Dorsolateral prefrontal cortex (tissue), 122 donors: ENCODE measurements at places on chromosomes 12 and 14.

DNA sequence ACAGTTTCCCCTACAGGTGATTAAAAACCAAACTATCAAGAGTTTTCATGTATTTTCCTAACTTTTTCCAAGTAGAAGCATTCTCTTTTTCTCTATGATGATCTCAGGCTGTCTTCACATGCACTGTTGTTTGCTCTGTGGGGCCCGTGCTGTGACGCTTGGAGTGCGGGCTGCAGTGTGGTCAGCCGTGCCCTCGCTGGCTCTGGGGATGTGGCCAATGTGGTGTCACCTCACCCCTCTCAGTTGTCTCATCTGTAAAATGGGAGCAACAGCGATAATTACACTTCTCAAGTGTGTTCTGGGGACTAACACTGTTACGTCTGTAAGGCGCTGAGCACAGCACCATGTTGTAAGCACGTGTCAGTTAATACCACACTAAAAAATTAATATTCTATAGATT, 28.6 kb downstream of the DDX51 start:
- DNase-seq, result no peak

DNA sequence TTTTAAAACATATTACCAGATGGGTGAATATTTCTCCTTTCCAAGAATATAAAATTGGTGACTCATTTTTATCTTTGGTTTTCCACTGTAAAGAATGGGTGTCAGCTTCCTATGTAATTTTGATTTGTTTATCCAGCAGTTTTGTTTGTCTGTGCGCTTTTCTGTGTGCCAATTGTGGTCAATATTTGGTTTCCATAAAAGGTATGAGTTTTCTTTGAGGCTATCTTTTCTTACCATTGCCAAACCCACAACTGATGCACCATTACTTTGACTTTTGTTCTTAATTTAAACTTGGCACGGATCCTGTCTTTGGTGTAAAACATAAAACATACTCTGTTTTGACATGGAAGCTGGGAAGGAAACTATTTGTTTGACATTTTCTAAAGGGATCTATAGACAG, 78.8 kb upstream of the NAV3 start:
- no peak for DNase-seq

DNA sequence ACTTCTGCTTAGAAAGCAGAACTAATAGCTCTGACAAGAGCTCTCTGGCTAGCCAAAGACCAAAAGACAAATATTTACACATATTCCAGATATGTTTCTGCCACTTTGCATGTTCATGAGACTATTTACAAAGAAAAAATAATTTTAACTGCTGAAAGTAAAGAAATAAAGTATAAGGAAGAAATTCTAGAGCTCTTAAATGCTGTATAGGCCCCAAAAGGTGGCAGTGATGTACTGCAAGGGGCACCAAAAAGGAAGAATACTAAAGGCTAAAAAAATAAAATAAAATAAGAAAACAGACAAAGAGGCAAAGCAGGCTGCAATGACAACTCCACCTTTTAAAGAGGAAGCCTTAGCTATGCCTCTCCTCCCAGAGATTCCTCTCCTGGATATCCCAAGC, 23.0 kb downstream of the KLRK1 start:
- no peak for DNase-seq

DNA sequence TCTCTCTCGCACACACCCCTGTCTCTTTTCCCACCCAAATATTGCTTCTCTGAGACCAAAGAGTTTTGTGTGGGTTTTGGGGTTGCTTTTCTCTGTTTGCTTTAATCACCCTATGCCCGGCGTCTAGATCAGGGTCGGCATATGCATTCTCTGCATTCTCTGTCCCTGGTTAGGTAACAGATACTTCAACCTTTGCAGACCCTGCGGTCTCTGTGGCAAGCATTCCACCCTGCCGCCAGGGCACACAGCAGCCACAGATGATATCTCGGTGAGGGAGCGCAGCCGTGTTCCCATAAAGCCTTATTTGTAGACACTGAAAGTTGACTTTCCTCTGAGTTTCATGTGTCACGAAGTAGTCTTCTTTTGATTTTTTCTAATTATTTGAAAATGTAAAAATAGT, 110.4 kb upstream of the FZD10 start:
- DNase-seq, result no peak

- DNase-seq, result peak; percentile 37
Observed at GRCh38 chr14:31962920-31963319, 114.2 kb upstream of the ARHGAP5 start.

GRCh38 chr12:132998741-132999140, 12.6 kb downstream of the ZNF26 start:
- DNase-seq, result no peak

DNA sequence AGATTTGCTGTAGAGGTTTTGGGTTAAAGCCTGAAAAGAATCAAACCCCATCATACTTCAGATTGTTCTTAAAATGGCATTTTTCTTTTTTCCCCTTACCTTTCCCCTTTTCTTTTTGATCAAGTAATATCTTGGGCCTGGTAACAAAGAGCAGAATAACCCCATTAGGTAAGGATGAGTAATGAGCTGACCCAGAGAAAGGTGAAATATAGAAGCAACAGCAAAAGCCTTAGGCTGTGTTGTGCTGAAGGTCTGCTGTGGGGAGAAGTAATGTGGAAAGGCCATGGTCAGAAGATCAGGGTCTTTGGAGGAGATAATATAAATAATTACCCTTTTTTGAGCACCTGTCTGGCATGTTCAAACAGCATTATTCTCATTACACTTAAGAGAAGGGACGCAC, 42.3 kb downstream of the MIA2 start:
- DNase-seq, result no peak

- no peak for DNase-seq
Observed at GRCh38 chr12:105253866-105254513, 18.0 kb upstream of the APPL2 start.

- DNase-seq, result no peak
Observed at GRCh38 chr12:31967539-31967938, 8.3 kb downstream of the RESF1 start.

- DNase-seq, result no peak
Observed at GRCh38 chr12:48938805-48939204, 13.5 kb upstream of the FKBP11 start.

GRCh38 chr14:30193845-30194501, 266.3 kb upstream of the PRKD1 start:
- DNase-seq, result no peak

DNA sequence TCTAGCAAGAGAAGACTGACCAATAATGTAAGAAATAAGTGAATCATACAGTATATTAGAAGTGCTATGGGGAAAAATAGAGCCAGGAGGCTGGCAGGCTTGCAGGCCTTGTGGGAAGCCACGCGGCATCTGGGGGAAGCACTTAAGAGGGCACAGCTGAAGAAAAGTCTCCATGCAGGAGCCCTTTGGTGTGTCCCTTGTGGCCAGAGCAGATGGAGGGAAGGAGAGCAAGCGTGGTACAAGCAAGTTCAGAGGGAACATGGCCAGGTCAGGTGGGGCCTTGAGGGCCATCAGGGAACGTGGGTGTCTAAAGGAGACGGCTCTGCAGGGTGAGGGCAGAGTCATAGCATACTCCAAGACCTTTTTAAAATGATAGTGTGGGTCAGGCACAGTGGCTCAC, 51.7 kb downstream of the LRRC74A start:
- no peak for DNase-seq

- DNase-seq, result no peak
Observed at GRCh38 chr14:59688224-59689170, 111.9 kb upstream of the CCDC175 start.

DNA sequence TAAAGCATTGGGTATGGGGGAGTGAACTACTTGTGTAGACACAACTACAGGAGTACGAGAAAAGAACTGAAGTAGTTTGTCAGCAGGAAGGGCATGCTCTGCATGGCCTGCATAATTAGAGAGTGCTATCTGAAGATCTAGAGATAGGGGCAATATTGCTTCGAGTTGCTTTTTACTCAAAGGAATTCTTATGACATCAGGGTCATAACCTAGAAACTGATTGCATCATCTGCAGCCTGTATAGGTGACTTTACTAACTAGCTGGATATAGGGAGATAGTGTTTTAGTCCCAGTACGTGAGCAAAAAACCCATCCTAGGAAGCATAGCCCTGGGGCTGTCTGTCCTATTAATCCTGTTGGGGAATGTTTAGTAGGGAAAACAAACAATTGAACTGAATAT, 39.8 kb downstream of the TMTC3 start:
- no peak for DNase-seq

DNA sequence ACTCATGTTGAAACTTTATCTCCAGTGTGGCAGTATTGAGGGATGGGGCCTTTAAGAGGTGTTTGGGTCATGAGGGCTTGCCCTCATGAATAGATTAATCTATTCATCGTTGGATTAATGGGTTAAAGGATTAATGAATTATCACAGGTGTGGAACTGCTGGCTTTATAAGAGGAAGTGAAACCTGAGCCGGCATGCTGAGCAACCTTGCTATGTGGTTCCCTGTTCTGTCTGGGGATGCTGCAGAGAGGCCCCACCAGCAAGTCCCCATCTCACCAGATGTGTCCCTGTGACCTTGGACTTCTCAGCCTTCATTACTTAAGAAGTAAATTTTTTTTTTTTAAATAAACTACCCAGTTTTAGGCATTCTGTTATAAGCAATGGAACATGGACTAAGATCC, 109.6 kb downstream of the DYRK2 start:
- DNase-seq, result no peak

DNA sequence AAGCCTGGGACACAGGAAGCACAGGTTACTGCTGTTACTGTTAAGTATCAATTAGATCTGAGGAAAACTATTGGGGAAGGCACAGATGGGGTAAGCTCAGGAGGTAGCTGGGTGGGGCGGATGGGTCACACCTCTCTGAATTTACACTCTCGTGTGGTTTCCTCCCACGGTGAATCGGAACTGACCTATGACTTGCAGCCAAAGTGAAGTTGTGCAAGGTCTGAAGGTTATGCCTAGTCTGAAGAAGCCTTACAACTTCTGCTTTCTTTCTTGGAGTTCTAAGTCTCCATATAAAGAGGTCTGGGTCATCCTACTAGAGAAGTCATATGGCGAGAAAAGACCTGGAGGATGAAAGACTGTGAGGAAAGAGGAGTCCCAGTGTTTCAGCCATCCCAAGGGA, 25.6 kb upstream of the GPATCH2L start:
- DNase-seq, result no peak

GRCh38 chr12:65703176-65703575, 121.1 kb upstream of the HMGA2 start:
- no peak for DNase-seq

- no peak for DNase-seq
Observed at GRCh38 chr12:42118136-42118879, 26.4 kb downstream of the GXYLT1 start.

DNA sequence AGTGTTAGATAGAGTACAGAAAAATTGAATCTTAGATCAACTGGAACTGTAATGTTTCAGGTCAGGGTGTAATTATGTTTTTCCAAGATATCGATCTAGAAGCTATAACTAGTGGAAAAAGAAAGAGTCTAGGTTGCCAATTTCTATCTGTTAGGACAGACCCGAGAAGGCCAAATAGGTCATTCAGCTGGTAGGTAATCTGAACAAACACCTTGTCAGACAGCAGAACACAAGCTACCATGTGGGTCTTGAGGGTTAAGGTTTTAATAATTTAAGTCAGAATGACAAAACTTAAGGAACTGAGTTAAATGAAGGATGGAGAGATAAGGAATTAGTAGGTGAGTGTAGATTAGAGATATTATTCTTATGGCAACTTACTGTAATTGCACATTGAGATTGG, 44.9 kb upstream of the KCNMB4 start:
- no peak for DNase-seq

GRCh38 chr12:737122-737739, 15.1 kb upstream of the WNK1 start:
- no peak for DNase-seq

DNA sequence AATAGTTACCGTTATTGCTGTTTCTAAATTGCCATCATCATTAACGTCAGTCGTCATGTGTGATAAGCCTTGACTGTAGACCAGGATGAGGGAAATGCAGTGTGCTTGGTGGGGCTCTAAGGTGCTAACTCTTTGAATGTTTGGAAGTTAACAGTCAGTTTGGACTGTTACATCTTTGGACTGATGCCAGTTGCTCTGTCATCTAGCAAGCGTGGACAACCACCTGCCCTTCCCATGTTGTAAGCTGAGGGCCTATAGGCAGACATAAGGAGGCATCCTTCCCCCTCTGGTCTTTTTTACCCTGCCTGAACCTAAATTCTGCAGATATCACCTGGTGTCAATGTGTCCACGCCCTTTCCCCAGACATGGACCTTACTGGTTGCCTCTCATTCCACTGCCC, 94.4 kb downstream of the PPP2R5C start:
- DNase-seq, result no peak

GRCh38 chr14:47261350-47261749, 414.1 kb downstream of the MDGA2 start:
- no peak for DNase-seq

DNA sequence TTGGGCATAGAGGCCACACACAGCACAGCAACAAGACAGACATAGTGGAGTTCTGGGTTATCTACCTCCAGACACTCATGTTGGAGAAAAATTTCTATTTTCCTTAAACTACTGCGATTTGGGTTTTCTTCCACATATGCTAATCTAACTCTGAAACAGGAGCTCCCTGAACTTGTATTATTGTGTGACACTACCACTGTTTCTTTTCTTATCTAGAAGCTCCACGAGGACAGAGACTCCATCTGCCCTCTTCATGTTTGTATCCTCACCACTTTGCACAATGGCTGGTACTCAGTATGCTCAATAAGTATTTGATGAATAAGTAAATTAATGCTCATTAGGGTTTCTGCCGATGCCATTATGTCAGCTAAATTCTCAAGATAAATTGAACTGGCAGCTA, 218.6 kb downstream of the PAX9 start:
- no peak for DNase-seq

DNA sequence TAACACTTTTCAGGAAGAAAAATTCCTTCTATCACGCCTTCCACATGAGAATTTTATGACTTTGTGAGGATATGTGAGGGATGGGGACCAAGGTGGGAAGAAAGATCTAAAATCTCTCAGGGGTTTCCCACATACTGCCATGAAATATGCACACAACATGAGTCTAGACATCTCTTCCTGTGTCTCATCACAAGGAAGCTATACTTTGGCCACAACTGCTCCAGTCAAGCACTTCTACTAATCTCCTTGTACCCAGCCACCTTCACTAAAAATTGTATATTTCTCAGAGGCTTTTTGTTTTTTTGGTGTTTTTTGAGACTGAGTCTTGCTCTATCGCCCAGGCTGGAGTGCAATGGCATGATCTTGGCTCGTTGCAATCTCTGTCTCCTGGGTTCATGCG, 3.2 kb downstream of the OSBPL8 start:
- DNase-seq, result no peak

DNA sequence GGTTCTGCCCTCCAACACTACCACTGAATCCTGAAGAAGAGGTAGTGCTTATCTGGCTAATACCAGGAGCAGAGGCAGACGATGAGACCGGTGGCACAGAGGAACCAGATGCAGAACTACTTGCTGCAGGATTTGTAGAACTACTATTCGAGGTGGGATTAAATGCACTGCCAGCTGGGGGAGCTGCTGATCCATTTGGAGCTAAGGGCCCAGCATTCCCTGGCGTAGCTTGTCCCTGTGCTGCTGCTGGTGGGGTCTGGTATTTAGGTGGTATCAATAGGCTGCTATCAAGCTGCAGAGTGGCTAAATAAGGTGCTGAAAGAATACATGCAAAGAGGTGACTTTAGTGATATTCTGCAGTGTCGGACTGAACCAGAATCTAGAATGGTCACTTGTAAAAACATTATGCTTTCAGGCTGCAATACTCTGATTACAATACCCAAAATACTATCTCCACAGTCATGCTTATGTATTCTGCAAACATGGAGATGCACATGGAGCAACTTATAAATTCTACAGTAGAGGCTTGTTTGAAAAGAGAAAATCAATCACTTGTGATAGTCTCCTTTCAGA, 294.2 kb downstream of the MED13L start:
- no peak for DNase-seq

GRCh38 chr14:51547260-51547659, 104.5 kb upstream of the FRMD6 start:
- no peak for DNase-seq

- no peak for DNase-seq
Observed at GRCh38 chr12:108078428-108078827, 50.7 kb upstream of the WSCD2 start.
